Kidney glomerular epithelial cell (primary cell): ENCODE measurements at places on chromosomes 12 and 14.

DNA sequence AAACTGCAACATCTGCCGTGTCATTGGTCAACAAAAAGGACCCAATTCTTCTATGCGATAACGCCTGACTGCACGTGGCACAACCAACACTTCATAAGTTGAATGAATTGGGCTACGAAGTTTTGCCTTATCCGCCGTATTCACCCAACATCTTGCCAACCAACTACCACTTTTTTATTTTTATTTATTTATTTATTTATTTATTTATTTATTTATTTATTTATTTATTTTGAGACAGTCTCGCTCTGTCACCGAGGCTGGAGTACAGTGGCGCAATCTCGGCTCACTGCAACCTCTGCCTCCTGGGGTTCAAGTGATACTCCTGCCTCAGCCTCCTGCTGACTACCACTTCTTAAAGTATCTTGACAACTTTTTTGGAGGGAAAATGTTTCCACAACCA, 127.4 kb downstream of the RASSF9 start:
- DNase-seq, result no peak

DNA sequence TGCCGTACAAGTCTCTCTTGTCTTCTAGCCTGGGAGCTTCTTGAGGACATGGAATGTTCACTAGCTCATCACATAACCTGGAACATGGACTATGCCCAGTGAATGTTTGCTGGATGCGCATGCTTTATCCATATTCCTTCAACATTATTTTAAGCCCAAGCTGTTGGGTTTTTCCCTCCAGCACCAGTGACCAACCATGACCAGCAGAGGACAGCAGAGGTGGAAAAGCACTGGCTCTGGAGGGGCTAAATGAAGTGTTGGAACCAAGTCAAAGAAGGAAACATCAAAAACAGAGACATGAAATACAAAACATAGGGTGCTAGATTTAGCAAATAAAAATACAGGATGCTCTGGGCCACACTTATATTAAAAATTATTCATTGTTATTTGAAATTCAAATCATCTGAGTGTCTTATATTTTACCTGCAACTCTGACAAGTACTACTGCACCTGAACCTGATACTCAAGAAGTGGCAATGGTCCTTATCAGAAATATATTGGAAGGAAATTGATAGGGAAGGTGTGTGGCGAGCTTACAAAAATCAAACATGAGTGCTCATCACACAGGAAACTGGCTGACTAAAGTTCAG, 23.1 kb upstream of the HELB start:
- no peak for DNase-seq

DNA sequence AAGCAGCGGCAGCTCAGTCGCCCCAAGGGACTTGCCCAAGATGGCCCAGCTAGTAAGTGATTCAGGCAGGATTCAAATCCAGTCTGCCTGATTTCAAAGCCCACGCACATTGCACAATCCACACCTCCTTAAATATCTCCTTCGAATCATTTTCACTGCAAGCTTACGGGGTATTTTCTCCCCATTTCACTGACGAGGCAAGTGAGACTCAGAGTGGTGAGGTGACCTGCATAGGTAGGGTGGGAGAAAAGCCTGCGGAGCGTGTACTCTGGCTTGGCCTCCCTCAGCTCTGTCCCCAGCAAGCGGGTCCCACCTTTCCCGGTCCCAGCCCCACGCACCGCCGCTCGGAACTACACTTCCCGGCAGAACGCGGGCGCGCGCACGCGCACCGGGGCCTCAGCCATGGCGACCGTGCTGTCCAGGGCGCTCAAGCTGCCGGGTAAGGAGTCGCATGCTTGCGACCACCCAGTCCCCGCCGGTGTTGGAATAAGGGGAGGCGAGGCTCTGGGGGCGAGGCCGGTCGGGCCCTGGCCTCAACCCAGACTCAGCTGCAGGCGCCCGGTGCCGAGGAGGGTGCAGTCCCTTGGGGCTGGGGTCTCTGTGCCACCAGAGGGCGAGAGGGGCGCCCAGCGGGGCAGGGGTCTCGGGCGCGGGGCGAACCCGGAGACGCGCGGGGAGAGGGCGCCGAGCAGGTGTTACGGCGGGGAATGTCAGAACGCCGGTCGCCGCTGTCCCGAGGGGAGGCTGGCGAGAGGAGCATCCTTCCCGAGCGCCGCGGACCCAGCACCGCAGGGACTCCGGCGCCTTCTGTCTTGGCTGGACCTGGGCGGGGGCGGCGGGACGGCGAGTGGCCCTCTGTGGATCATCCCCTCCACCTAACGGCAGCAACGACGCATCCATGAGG, at the start of gene FAM234B:
Gene FAM234B (plus strand): TSS at position 380 of the 904 bp plus-strand sequence. CDS start 23 bp downstream, at position 403.
- peak; percentile 13 for DNase-seq

GRCh38 chr14:23296012-23296777, 6.5 kb downstream of the PPP1R3E start:
- no peak for DNase-seq

- DNase-seq, result no peak
These were observed 18.1 kb upstream of the TIGAR start for GRCh38 chr12:4302881-4303280.

DNA sequence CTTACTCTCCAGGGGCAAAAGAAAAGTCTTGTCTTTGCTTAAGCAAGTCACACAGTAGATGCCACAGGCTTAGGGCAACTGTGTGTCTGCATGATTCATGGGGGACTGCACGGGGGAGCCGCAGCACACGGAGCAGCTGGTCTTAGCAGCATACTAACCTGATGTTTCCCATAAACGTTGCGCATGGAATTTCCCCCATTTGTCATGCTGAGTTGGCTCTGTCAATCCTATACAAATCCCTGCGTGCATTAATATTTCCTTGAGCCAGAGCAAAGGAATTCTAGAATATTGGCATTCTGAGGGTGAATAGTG, 71.2 kb downstream of the SAMD4A start:
- DNase-seq, result no peak

DNA sequence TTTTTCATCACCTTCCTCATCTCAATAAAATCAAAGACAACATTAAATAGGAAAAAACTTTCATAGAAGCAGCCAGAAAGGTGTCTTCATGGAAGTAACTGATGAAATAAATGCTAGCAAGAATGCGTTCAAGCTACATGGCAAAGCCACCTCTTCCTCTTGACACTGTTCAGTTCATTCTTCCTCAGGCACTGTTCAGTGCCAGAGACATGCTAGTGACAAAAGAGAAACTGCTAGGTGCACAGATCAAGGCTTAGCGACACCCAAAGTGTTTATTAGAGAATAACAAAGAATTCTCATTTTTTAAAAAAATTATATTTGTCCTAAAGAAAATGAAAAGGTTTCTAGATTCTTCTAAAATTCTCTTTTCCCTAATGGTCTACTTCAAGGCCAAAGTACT, 7.2 kb downstream of the SLC11A2 start:
- no peak for DNase-seq
